Effector CD8-positive, alpha-beta T cell (primary cell): ENCODE measurements at places on chromosomes 1 and 21.

- no peak for DNase-seq
Measured at GRCh38 chr1:227761621-227762230, 26.5 kb downstream of the SNAP47 start.

DNA sequence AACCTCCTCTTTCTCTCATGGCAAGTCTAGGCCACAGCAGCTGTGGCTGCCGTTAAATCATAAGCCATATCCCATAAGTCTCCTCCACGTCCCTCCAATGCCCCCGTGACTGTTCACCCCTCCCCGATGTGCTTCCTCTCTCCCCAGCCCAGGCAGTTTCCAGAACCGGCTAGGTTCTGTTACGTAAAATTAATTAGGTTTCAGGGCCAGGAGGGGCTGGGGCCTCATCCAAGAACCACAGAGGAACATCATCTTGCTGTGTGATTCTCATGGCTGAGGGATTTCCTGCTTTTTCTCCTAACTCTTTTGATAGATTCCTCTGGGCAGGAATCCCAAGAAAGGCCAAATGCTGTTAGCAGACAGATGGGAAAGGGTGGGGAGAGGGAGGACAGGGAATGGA is 141.8 kb upstream of the AJAP1 start:
- no peak for DNase-seq

GRCh38 chr1:61420909-61421835 is 303.8 kb downstream of the TM2D1 start:
- no peak for DNase-seq

DNA sequence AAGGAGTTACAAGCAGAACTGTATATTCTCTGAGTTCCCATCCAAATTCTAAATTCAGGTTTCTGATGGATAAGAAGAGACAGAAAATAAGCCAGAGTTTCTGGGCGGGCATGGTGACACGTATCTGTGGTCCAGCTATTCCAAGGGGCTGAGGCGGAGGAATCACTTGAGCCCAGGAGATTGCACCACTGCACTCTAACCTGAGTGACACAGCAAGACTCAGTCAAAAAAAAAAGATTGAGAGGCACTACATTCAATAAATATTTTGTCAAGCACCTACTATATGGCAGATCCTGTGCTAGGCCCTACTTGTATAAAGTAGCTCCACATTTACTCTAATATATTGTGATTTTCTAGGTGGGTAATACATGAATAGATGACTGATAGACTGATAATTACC is 6.4 kb upstream of the FRRS1 start:
- DNase-seq, result no peak

- DNase-seq, result no peak
Measured at GRCh38 chr1:192907545-192908243, 98.9 kb downstream of the RGS2 start.

DNA sequence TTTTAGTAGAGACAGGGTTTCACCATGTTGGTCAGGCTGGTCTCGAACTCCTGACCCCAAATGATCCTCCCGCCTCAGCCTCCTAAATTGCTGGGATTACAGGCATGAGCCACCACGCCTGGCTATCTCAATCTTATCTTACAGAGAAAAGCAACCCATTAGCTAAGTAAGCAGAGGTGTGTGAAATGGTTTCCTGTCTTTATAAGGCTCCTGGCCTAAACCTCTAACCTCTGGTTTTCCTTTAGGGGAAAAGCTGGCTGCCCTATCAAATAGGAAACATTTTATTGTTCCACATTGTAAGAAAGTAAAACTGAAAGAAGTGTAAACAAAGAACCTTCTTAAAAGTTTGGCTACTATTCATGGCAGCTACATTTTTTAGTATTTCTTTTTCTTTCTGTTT is 78.3 kb upstream of the MORC3 start:
- DNase-seq, result no peak

- DNase-seq, result no peak
Measured at GRCh38 chr1:151238467-151238739, 16.1 kb upstream of the PSMD4 start.

- DNase-seq, result no peak
Measured at GRCh38 chr1:207863893-207864535, 46.9 kb downstream of the CD34 start.

DNA sequence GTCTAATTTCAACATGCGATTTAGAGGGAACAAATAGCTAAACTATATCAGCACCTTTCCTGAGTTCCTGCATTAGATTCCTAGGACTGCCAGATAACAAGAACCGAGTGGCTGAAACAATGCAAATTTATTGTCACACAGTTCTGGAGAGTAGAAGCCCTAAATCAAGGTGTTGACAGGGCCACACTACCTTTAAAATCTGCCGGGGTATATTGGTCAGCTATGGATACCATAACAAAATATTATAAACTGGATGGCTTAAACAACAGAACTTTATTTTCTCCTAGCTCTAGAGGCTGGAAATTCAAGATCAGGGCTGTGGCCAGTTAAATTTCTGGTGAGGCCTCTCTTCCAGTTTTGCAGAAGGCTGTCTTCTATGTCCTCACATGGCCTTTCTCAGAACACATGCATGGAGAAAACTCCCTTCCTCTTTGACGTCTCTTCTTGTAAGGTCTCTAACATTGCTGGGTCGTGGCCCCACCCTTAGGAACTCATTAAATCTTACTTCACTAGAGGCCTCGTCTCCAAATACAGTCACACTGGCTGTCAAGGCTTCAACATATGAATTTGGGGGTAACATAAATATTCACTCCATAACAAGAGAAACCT is 144.3 kb downstream of the FCRL5 start:
- DNase-seq, result no peak

DNA sequence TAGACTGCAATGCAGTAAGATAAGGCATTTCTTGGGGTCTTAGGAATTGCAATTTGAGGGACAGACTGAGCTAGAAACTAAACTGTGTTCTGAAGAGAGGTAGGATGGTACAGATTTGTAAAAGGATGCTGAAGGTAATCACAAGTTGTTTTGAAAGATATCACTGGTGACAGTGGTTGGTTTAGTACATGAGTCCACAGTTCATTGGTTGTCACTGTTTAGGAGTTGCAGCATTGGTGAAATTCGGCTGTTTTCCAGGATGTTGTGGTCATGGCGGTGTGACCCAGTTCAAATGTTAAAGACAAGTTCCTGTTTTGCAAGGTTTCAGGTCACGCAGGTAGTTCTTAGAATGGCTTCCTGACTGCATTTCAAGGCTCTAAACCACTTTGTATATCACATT is 292.8 kb upstream of the B3GALT2 start:
- DNase-seq, result peak; percentile 17

- DNase-seq, result no peak
Measured at GRCh38 chr1:32960819-32961355, 3.7 kb downstream of the RNF19B start.

GRCh38 chr1:15060104-15060503 is 93.4 kb upstream of the TMEM51 start:
- no peak for DNase-seq

GRCh38 chr1:93435443-93435842 is 12.5 kb upstream of the FNBP1L start:
- no peak for DNase-seq

- DNase-seq, result no peak
Measured at GRCh38 chr1:88708011-88708410, 23.9 kb downstream of the PKN2 start.

DNA sequence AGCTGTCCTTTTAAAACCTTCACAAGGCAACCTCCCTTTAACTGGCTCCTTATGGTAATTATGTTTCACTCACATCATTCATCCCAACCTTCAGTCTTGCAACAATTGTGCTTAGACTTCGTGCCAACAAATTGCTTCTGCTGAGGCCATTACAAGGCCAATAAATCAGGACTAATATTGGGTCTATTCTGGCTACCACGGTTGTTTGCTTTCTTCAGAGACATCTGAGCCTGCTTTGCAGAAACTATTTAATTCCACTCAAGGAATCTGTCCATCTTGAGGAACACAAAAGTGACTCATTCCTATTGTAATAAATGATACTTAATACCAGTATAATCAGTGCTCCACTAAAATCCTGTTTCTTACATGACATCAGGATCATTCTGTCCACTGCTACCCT is 2.6 kb upstream of the GSTM4 start:
- no peak for DNase-seq

DNA sequence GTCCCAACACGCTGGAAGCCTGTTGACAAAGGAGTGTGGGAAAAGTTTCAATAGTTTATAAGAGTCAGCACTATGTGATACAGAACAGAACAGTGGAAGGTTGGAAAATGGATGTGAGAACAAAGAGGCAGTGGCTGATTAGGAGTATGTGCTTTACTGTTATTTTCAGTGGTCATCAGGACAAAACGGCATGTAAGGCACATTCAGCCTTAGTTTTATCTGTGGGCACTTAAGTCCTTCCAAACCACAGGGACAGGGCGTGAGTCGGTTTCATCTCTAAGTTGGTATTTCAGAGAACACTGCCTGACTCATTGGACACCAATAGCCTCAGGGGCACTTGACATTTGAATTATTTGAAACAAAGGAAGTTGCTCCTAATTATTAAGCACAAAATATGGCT is 306.9 kb downstream of the ASTN1 start:
- no peak for DNase-seq

GRCh38 chr21:25039461-25040380 is 567.6 kb downstream of the MRPL39 start:
- no peak for DNase-seq

DNA sequence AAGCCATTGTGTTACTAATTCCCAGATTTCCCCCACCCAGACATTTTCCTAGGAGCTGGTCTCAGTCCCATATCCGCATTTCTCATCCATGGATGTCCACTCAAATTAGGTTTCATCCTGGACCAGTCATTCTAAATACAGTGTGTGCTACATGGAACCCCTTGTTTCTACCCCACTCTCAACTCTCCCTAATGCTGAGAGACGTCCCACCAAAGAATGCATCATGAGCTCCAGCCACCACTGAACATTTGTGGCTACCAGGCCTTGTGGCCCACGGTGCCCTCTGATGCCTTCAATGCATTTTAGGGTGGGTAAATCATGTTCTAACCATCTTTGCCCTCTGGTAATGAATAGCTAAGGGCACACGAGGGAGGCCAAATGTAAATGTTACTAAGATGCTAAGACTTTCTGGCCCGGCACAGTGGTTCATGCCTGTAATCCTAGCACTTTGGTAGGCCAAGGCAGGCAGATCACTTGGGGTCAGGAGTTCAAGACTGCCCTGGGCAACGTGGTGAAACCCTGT is 13.3 kb upstream of the RAB42 start:
- no peak for DNase-seq

DNA sequence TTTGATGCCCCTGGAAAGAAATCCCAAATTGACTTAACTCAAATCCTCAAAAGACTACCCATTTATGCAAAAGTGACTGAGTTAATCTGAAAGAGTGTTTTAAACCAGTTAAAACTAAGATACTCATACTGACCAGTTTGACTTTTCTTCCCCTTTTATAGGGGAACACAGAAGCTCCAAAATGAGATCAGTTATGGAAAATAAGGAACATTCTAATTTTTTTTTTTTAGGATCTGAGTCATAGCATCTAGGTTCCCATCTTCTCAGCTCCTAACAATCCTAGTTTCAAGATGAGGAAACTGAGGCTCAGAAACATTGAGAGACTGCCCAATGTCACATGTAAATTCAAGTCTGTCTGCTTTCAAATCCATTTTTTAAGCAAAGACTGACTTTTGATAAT is 231.1 kb upstream of the RUNX1 start:
- DNase-seq, result no peak

DNA sequence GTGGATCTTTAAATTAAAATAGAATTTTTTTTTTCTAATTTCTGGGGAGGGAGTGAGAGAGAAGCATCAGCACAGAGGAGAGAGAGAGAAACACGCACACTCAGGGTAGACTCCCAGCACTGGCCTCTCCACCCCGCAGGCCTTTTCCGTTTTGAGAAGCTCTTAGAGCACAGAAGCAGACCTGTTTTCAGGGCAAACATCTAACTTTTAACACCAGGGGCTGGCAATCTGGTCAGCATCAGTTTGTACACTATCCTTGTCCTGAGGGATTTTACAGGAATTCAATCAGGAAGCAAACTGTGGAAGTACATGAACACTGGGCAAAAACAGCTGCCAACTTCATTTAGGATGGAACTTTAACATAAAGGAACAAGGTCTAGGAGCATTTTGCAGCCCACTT is 117.9 kb upstream of the ESRRG start:
- DNase-seq, result no peak

- DNase-seq, result no peak
Measured at GRCh38 chr1:8879922-8880676, 1.6 kb upstream of the ENO1 start.

DNA sequence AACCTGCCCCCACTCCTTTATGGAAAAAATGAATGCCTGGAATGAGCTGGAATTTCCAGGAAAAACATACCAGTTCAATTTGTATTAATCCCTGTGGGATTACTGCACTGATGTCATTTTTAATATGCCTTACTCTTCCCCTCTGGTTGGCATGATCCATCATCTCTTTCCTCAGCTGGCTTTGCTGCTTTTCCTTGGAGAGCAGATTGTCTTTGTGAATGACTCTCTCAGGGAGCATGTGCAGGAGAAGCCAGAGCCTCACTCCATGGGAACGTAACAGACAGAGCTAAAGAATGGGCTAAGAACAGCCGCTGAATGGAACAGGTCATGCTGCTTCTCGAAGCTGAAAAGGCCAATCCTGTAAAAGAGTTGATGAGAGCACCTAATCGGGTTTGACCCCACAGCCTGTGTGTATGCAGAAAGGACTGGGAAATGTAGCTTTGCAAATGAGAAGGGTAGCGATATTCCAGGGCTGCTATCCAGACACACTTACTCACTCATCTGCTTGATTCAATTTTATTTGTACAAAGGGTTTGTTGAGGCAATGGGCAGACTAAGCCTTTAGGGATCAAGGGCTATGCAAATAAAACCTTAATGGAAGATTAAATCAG is 20.7 kb downstream of the PHC2 start:
- DNase-seq, result no peak

- no peak for DNase-seq
Measured at GRCh38 chr1:157438146-157438545, 114.2 kb downstream of the FCRL5 start.
